ENCODE measurements at places on chromosomes 5 and 9.
A peak's percentile ranks its signal among the peaks of the same experiment; 100 is the strongest.

- DNase-seq = peak; percentile 87
These were observed 115.8 kb upstream of the SLIT3 start for GRCh38 chr5:169416583-169417196.

DNA sequence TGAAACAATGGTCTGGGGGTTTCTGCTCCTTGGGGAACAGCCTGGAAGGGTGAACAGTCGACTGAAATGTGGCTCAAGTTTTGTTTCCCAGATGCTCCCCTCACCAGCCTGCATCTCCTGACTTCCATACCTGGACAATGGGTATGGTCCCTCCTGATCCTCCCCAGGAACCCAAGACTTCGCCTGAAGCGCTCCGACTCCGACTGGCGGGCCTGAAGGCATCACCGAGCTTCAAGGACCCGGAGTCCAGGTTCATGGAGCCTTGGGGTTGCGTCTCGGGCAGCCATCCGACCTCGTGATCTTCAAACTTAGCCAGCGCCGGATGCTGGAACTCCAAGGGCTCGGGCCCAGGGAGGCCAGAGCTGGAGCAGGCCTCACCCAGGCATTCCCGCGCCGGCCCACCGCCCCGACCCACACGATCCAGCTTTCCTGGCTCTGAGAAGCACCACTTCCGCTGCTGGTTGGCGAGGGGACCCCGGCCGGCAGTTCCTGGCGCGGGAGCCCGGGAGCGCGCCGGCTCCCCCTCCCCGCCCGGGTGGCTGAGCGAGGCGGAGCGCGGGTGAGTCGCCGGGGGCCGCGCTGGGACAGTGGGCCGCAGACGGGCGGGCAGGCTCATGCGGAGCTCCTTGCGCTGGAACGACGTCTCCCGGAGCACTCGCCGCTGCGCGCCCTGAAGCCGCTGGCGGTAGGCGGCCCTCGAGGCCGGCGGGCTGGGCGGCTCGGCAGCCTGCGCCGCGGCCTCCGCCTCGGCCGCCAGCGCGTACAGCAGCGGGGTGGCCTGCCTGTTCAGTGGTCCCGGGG lies 5.2 kb downstream of the SHROOM1 start:
- no peak for DNase-seq

GRCh38 chr9:79431019-79431679 lies 140.6 kb upstream of the TLE4 start:
- no peak for DNase-seq

- DNase-seq = no peak
These were observed 9.3 kb upstream of the ECM2 start for GRCh38 chr9:92545002-92545510.
